Ovary (tissue), 10 donors: ENCODE measurements at places on chromosomes 5 and 9. TPM values are rescaled to one million over a fixed set of nuclear protein-coding genes. Genes with fewer than 3 reads are reported as not detected.

DNA sequence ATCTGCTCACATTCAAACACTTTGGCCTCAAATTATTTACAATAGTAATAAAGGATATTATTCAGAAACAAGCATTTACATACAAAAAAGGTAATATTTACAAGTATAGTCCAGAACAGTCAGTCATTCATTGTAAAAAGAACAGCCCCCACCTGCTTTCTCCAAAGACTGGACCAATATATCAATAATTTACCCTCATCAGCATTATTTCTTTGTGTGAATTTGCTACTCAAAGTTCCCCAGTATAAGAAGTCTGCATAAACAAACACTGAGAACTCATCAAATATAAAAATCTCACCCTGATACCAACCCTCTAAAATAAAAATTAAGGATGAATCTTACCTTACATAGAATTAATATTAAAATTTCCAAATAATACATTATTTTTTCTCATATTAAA lies 267.8 kb upstream of the POU5F2 start:
- DNase-seq = no peak

DNA sequence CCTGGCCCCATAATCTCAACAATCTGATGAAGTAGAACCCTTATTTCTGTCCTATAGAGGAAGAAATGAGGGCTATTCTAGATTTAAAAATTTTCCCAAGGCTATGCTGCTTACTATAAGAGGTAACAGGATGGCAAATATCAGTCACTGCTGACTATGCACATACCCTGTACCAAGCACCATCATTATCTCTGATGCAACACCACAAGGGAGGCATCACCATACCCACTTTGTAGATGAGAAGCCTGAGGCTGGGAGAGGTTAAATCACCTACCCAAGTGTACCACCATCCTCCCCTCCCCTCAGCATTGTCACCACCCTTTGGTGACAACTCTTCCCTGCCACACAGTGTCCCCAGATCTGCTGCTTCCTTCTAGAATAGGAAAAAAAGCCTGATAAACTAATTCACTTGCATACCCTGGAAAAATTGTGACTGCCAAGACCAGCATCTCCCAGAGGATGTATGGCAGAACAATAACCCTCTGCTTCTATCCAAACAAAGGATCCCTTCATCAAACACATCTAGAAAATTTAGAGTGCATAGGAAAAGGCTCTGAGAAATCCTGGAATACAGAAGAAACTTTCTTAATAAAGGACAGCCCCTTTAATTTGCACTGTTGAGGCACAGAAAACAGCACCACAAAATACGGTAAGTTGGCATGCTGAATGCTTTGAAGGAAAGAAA lies 48.3 kb downstream of the PRRC1 start:
- no peak for DNase-seq

DNA sequence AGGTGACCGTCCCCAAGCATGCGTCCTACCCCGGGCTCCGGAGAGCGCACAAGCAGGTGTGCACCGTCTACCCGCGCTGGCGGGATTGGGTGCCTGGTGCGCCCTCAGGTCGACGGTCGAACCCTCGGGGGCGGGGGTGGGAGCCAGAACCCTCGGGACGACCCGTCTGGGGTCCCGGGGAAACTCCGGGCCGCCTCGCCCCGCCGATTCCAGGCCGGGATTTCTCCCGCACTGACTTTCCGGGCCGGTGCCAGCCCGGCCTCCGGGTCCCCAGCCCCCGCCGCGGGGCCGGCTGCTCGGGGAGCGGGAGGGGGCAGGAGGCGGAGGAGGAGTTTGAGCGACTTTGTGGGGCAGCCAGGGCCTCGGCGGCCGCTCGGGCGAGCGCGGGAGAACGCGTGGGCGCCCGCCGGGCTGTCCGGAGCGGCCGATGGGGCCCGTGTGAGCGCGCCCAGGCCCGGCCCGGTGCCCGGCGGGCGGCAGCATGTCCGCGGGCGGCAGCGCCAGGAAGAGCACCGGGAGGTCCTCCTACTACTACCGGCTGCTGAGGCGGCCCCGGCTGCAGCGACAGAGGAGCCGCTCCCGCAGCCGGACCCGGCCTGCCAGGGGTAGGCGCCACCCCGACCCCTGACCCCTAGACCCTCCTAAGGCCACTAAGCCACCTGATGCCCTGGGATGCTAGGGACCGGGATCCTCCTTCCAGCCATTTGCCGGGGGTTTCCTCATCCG lies at the start of gene DAB2IP:
TSS of gene DAB2IP (plus strand) at position 340 of the 726 bp plus-strand sequence. CDS start at position 482, 142 bp downstream.
- DNase-seq = peak; percentile 77

DNA sequence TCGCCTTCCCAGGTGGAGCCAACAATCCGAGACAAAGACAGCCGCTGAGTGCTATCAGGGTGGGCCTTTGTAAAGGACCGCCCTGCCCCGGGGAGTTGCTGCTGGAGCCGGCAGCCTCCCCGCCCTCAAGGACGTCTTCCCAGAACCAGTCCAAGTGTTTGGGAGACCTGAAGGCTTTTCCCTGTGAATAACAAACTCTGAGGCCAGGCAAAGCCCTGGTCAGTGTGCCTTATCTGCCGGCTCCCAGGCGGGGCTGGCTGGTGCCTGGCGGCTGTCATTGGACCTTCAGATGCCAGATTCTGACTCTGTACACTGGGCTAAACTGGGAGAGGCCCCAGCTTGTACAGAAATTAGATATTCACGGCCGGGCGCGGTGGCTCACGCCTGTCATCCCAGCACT lies 2.1 kb downstream of the SLC9A3 start:
- no peak for DNase-seq

DNA sequence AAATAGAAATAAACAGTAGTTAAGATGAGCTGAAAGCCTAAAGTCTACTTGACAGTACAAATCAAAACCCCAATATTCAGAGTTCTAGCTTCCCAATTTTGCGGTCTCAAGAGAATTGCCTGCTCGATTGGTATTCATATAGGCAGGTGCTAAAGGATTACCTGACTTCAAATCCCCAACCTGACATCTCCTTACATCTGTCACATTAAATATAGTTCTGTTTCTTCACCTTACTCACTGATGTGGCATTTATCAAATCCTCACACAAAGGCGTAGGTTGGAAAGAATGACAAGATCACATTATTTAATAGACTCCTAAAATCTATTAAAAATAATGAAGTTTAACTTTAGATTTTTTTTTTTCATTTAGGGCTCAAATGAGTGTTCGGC lies 72.8 kb upstream of the ANKH start:
- DNase-seq = no peak

GRCh38 chr5:68159224-68159951 lies 56.2 kb upstream of the PIK3R1 start:
- no peak for DNase-seq

GRCh38 chr5:91419136-91419535 lies 36.0 kb upstream of the ARRDC3 start:
- no peak for DNase-seq

GRCh38 chr5:56460195-56460546 lies 227.0 kb upstream of the ANKRD55 start:
- DNase-seq = no peak

- no peak for DNase-seq
These were observed 58.5 kb downstream of the MAT2B start for GRCh38 chr5:163563880-163564279.

DNA sequence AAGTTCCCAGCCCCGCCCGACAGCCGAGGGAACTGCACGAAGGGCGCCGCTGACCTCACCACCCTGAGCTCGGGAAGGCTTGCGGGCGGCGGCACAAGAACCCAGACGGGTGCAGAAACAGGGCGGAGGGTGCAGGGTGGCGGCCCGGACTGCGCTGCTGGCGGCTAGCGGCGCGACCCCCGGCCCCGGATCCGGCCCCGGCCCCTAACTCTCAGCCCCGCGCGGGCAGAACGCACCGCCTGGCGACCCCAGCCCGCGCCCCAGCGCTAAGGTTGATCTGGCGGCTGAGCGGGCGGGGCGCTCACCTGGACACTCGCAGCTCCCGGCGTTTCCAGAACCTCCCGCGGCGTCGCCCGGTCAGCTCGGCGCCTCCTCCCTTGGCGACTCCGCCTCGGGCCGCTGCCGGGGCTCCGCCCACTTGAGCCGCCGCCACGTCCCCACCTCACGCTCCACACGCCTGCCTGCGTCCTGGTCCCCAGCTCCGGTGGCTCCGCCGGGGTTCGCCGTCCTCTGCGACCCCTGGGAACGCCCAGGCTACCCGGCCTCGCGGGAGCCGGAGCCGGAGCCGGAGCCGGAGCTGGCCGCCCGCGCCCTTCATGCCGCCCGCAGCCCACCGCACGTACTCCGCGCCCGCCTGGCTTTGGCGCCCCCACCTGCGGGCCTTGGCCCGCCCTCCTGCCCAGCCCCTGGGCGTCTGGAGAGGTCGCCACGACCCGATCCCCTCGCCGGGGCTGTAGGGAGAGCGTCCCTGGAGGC lies at the start of gene P4HA2:
TSS of gene P4HA2 (minus strand) at position 369 of the 756 bp plus-strand sequence. CDS start 9,227 bp downstream, outside the sequence.
- DNase-seq = peak; percentile 85

DNA sequence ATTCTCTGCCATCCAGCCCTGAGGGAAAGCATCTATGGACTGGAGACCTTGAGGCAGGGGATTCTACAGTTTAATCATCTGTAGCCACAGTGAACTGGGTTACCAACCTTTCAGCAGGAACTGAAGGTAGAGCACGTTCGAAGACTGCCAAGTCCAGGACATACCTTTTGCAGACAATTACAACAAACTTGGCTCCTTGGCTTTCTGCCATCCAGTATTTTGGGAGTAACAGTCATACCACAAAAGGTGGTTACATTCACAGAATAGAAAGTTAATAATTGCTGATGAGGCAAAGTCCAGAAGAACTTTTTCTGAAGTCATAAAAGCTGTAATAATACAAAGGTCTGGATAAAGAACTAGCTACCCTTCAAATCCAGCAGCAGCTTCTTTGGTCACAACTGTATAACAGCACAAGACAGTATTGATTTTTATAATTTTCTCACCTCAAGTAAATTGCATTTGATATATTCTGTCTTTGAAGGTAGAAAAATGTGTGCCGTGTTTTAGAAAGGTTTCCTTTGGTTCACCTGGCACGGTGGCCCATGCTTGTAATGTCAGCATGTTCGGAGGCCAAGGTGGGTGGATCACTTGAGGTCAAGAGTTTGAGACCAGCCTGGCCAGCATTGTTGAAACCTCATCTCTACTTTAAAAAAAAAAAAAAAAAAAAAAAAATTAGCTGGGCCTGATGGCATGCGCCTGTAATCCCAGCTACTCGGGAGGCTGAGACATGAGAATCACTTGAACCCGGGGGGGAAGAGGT lies 236.6 kb downstream of the NR3C1 start:
- DNase-seq = no peak

GRCh38 chr5:80206282-80206681 lies 49.6 kb downstream of the SERINC5 start:
- no peak for DNase-seq

GRCh38 chr5:12330993-12331588 lies 426.8 kb upstream of the CTNND2 start:
- DNase-seq = no peak

DNA sequence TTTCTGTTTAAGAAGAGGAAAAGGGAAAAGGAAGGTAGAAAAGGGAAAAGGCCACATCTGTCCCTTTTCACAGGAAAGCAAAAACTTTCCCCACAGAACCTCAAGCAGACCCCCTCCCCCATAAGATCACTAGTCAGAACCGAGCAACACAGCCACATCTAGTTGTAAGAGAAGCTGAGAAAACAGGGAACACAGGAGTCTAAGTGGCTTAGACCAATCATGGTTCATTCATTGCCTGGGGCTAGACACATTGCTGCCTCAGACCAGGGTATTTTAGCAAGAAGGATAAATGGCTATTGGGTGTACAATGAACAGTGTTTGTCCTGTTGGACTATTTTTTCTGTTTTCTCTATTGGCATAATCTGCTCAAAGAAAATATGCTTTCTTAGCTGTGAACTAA lies 98.0 kb downstream of the ARL15 start:
- DNase-seq = no peak

GRCh38 chr9:114694719-114695269 lies 12.8 kb upstream of the TEX48 start:
- no peak for DNase-seq

GRCh38 chr5:142403583-142403982 lies 78.8 kb upstream of the SPRY4 start:
- DNase-seq = no peak

Gene SLC6A3
- 0.24 TPM for total RNA-seq

Gene SNCB
- total RNA-seq = not detected

Gene UTP15
- 13.4 TPM for total RNA-seq

Gene SELENOP
- total RNA-seq = 531 TPM

Gene ECM2
- total RNA-seq = 35.0 TPM

Gene HMGCS1
- 248 TPM for total RNA-seq

Gene GABRA6
- total RNA-seq = not detected

Gene SMAD5
- 114 TPM for total RNA-seq

Gene PROP1
- total RNA-seq = not detected
